ENCODE measurements at places on chromosomes 2 and 18. TPM values are rescaled to one million over a fixed set of nuclear protein-coding genes. Genes with fewer than 3 reads are reported as not detected.

SAG gene
- total RNA-seq, result not detected

ABCG8 gene
- not detected for total RNA-seq

XIRP2 gene
- total RNA-seq, result not detected

DNER gene
- 11.8 TPM for total RNA-seq

CHRNA1 gene
- not detected for total RNA-seq

EDAR gene
- 0.05 TPM for total RNA-seq

RBM44 gene
- total RNA-seq, result 0.16 TPM

SMAD7 gene
- total RNA-seq, result 20.9 TPM

SLC19A3 gene
- 2.3 TPM for total RNA-seq

CTLA4 gene
- not detected for total RNA-seq

MFSD2B gene
- 0.42 TPM for total RNA-seq

Data from A549 treated with AZD2906 at 1 μM for 4 hours (cell line).